ENCODE measurements at places on chromosomes 13 and 19.
A peak's percentile ranks its signal among the peaks of the same experiment; 100 is the strongest.

- DNase-seq: no peak
Measured at GRCh38 chr13:52010890-52011631, at the start of gene ATP7B. Gene ATP7B (minus strand): TSS chr13:52011450. CDS start chr13:52011337, 113 bp downstream.

GRCh38 chr19:30287259-30287658, 84.9 kb upstream of the ZNF536 start:
- DNase-seq: no peak

GRCh38 chr13:99640260-99640659, 139.0 kb downstream of the TM9SF2 start:
- DNase-seq: no peak

GRCh38 chr13:33722216-33722915, 95.6 kb upstream of the RFC3 start:
- no peak for DNase-seq

DNA sequence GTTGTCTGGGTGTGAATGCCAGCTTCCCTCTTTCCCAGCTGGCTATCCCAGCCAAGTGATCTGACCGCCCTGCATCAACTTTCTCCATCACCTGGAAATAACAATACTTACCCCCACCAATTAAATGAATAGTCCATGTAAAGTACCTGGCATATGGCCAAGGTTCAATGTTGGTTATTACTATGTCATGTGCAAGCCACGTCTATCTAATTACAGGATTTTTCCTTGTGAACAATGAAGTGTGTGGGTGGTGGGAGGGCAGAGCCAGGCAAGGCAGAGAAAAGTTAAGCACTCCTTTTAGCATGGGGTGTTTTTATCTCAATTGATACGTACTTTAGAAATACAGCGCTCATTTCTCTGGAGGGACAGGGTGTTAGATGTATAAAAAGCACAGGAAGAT, 121.1 kb downstream of the NHLRC3 start:
- DNase-seq: no peak

DNA sequence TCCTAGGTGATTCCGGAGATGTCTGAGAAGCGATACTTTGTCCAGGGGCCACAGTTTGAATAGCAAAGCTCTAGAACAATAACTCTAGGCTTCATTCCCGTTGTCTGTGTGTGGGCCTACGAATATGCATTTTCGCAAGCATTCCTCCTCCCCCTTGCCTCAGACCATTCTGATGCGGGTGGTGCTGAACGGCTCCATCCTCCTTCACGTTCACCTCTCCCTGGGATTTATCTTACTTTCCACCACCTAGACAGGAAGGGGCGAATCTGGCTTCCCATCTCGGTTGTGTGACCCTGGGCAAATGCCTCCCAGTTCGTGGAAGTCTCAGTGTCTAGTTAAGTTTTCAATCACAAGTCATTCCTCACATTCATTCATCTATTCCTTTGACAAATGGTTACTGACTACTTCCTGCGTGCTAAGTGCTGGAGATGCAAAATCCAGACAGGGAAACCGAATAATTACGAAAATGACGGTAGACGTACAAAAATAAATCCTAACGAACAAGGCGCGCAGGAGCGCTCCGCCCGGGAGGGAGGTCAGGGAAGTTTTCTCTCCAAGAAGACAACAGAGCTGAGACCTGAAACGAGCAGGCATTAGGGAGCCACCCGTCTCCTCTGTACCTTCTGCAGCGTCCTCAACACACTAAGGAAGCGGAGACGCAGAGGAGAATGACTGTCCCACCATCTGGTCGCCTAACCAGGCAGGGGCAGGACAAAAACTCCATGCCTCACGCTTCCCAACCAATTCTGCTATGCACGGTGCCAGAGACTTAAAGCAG, 1.3 kb upstream of the CNOT3 start:
- no peak for DNase-seq

DNA sequence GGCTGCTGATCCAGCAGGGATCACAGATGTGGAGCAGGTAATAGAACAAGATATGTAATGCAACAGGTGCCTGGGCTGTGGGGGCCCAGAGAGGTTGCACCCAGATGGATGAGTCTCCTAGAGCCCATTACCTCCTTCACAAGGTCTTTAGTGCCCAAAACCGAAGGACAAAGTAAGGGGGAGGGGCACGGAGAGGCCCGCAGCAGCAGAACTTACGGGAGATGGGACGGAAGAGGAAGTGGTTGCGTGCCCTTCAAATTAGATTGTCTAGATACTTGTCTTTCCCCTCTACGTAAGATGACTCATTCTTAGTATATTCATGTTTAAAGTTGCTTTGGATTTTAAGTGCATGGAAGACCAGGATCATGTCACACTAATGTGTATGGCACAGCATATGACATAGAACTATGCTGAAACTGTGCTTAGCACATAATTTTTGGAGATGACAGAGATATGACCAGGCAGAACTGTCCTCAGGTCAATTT, 5.7 kb upstream of the MRPS31 start:
- DNase-seq: peak; percentile 44

- no peak for DNase-seq
Measured at GRCh38 chr13:67048821-67049150, 181.3 kb downstream of the PCDH9 start.

GRCh38 chr13:30319130-30319529, 11.8 kb upstream of the KATNAL1 start:
- no peak for DNase-seq

- no peak for DNase-seq
Measured at GRCh38 chr13:86080340-86080995, 281.2 kb upstream of the SLITRK6 start.

DNA sequence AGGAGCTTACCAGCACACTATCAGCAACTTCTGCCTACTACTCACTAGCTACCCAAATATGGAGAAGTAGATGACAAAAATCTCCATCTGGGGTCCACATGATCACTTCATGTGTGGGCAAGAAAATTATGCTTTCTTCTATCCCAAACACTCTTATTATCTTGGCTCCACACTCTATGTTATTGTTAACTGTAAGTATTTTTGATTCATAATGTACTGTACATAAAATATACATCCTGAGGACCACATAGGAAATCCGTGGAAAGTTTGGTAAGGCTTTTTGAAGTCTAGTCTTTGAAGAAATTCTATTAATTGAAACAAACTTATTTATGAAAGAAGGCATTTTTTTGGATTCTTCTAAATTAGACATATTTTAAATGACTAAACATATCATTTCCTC, 378.8 kb downstream of the DACH1 start:
- no peak for DNase-seq

Data from activated CD4-positive, alpha-beta T cell treated with anti-CD3 and anti-CD28 coated beads for 1 hour (primary cell).